KBM-7 (cell line): ENCODE measurements at places on chromosomes 6 and 20.

- DNase-seq = no peak
Observed at GRCh38 chr20:17735959-17736621, 36.3 kb downstream of the BANF2 start.

DNA sequence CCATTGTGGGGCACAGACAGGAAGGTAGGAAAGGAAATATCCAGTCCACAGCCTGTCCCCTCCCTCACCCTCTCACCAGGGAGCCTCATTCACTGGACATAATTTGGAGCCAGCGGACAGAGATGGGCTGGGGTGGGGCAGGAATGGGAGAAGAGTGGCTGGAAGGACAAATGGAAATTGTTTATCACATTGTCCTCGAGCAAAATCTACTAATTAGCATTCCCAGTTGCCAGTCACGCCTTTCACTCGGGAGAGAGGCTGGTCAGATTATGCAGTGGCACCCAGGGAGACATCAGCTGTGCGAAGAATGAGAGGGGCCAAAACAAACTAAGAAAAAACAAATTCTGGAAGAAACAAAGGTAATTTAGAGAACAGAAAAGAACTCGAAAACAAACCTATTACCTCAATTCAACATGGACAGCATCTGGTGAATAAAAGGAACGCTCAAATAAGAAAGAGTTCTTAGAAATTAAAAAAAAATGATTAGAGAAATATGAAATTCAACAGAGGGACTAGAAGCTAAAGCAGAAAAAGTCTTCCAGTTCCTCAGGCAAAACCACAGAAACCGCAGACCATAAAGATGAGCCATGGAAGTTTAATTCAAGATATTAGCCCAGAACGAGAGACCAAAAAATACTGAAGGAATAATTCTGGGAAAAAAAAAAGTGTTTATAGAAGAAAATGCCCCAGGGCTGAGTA, 108.5 kb upstream of the RALGAPA2 start:
- no peak for DNase-seq

- DNase-seq = no peak
Observed at GRCh38 chr20:8601542-8601912, 467.4 kb upstream of the PLCB4 start.

- DNase-seq = no peak
Observed at GRCh38 chr20:46347841-46348803, 39.8 kb upstream of the CDH22 start.

GRCh38 chr6:75922226-75922625, 150.2 kb downstream of the IMPG1 start:
- no peak for DNase-seq

- DNase-seq = no peak
Observed at GRCh38 chr20:58855506-58856389, 3.2 kb downstream of the GNAS start.

DNA sequence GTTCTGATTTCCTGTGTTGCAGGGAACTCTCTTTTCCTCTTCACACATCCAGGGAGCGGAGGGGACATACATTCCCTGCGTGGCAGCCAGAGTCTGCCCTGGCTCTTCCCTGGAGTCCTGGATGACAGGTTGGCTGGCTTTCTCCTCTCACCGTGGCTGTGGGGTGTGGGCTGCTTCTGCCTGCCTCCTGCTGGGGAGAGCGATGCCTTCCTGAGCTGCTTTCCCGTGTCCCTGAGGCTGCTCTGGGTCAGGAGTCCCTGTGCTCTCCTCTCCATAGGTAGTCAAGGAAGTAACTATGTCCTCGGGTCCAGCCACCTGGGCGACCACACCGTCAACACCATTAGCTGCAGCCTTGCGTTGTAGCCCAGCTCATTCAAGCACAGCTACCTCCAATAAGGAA, 451.7 kb downstream of the QKI start:
- no peak for DNase-seq

- no peak for DNase-seq
Observed at GRCh38 chr6:84825461-84825860, 61.1 kb upstream of the TBX18 start.

- DNase-seq = no peak
Observed at GRCh38 chr6:14664112-14664601, 546.6 kb downstream of the CD83 start.
